ENCODE measurements at places on chromosomes 7 and 10.
A peak's percentile ranks its signal among the peaks of the same experiment; 100 is the strongest.

- no peak for DNase-seq
Measured at GRCh38 chr7:41277561-41277960, 425.3 kb downstream of the INHBA start.

- no peak for DNase-seq
Measured at GRCh38 chr7:35261476-35262285, 7.8 kb upstream of the TBX20 start.

DNA sequence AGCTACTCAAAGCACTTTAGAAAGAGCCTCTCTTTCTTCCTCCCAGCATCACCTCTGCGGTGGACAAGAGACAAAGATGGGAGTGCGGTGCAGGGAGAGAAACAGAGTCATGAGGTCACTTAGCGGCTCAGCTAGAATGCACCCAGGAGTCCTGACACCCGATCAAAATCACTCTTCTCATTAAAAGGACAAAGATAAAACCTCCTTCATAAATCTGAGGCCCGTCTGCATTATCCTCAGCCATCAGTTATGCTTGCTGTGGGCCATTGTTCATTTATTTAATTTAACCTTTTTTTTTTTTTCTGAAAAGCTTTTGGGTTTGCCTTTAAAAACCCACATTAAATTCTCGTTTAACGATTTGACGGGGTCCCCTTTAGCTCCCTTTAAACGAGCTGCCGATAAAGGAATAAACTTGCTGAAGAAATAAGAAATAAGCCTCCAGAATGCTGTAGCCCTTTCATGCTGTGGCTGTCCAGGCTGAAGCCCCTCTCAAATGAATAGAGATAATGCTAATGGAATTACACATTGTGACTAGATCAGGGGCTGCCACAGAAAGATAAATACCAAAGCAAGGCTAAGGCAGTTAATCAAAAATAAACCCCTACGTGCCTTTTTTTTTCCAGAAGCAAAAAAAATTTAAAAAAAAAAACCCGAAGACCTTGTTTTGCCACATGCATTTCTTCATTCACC, 16.1 kb upstream of the PLXNA4 start:
- DNase-seq, result no peak

DNA sequence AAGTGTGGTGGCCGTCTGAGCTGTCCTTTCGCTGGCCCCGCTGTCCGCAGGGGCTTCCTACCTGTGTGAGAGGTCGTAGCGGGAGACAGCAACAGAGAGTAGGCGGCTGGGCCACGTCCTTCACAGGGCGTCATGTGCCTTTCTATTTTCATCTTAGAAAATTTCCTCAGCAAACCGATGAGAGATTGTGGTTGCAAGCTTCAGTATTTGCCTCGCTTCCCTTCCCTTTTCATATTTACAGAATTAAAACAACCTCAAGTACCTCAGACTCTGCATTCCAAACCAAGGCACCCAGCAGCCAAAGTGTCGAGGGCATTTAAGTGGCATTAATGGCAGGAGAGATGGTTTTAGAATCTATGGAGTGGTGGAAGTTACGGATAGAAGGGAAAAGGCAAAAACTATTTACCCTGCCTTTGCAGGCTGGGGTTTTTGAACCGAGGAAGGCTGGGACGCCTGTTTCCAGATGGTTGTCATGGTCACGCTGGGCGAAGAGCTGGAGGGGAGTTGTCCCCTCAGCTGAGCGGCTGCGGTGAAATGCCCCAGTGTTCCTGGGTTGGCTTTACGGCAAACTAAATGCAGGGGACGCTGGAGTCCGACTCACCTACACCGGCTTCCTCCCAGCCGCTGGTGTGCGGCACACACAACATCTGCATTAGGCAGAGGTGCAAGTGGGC, 41.9 kb downstream of the WIPI2 start:
- DNase-seq, result no peak

GRCh38 chr7:139431010-139431409, 52.5 kb downstream of the KLRG2 start:
- DNase-seq, result no peak

GRCh38 chr7:90717296-90718060, 121.4 kb downstream of the CDK14 start:
- DNase-seq, result no peak

DNA sequence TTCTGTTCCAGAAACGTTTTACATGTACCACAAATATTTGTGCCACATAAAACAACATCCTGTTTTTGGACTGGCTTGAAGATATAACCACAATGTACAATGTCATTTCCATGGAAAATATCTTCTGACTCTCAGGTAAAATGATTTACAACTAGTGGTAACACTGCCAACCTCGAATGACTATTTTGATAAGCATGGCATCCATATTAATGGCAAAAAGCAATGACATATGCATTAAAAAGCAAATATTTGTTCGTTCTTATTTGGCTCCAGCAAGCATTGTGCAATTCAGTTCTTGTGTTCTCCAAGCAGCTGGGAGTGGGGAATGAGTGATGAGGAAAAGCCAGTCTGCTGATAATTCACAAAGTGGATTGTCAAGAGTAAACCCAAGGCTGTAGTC, 289.0 kb downstream of the PLXDC2 start:
- no peak for DNase-seq

GRCh38 chr10:76559892-76560220, 1077.8 kb downstream of the KCNMA1 start:
- no peak for DNase-seq

GRCh38 chr10:117320050-117320665, 55.1 kb downstream of the PDZD8 start:
- DNase-seq, result no peak

DNA sequence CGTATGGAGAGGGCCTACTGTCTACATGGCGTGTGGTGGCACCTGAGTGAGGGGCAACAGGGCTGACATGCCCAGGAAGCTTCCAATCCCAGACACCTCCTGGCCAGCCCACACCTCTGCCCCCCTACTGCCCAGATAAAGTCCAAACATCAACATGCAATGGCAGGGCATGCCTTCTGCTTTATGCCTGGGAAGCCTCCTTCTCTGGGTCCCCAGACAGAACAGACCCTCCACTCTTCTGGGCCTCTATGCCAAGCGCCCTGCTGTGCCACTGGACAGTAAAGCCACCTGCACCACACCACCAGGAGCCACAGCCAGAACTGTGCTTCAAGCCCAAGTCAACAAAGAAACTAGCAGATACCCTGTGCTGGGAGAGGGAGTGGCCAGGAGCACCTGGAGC, 12.5 kb downstream of the TMEM72 start:
- peak; percentile 16 for DNase-seq

DNA sequence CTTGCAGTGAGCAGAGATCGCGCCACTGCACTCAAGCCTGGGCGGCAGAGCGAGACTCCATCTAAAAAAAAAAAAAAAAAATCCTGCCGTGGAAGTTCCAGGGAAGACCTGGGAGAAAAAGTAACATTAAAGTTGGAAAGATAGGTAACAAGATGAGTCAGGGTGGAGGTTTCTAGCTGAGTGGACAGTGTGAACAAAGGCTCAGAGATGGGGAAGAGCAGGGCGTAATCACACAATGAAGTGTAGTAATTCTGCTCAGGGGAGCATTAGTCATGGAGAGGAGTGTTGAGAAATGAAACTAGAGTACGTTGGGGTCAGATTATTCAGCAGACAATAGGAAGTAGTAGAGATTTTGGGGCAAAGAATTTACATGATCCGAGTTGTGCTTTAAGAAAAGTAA, 21.6 kb upstream of the WASL start:
- DNase-seq, result no peak

GRCh38 chr7:90587766-90588165, 8.4 kb upstream of the CDK14 start:
- DNase-seq, result no peak

DNA sequence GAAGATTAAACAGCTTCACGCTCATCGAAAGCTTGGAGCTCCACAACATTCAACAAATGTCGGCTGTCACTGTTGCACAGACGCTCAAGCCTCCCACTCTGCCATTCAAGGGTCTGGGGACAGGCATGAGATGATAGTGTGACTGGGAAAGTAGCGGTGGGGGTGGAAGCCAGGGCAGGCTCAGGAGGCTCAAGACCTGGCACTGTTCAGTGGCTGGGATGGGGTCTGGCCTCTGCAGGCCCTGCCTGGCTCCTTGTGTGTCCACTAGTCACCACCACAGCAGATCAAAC, 13.5 kb upstream of the GTPBP4 start:
- DNase-seq, result no peak

DNA sequence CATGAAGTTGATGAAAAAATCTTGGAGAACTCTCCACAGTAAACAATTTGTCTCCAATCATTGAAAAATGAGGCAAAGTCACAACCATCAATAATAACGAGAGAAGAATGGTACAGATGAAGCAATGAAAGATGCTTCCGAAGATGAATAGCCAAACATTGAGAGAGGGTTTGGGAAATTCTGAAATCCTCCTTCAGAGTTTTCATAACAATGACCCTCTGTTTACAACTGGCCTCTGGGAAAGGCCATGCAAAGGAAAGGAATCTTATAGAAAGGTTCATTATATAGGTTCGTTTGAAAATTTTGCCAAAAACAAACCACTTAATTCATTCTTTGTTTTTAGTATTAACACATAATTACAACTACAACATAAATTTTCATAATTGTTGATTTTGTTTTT, 166.5 kb downstream of the ABCA13 start:
- DNase-seq, result no peak

DNA sequence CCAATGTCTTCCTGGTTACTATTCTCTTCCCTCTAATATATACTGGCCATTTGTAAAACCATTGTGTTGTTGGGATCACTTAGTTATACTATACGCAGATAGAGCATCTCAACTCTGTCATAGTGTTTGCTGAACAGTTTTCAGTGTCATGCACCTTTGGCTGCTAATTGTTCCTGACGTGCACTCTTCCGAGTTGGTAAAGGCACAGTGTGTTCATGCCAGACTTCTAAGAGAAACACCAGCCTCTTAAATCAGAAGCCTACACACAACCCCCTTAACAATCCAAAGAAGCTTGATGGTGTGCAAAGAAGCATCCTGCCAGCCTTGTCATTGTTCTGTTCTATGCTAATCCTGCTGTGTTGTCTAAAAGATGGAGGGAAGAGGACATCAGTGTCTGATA, 131.1 kb downstream of the MAPK8 start:
- DNase-seq, result no peak

DNA sequence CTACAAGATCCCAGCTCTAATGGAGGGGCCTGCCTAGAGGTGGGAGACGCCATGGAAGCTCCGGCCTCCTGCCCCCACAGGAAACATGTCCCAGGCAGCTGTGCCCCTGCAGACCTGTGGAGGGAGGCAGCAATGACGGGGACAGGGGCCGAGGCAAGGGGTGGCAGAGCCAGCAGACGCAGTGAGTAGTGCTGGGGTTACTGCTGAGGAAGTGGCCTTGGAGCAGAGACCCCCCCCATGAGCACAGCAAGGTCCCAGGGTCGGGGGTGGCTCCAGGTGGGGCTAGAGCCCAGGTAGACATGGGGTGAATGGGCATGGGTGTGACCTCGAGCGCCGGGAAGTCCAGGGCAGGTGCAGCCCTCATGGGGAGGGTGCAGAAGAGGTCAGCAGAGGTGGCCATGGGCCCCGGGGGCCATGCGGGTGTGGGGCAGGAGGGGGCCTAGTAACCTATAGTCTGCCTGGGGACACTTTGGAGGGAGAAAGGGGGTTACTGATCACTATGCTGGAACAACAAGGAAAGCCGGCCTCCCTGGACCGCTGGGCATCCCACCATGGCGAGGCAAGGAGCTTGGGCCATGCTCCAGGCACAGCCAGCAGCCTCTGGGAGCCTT, 45.5 kb downstream of the JAKMIP3 start:
- DNase-seq, result no peak

- DNase-seq, result no peak
Measured at GRCh38 chr7:28517206-28517605, 104.9 kb downstream of the CREB5 start.

DNA sequence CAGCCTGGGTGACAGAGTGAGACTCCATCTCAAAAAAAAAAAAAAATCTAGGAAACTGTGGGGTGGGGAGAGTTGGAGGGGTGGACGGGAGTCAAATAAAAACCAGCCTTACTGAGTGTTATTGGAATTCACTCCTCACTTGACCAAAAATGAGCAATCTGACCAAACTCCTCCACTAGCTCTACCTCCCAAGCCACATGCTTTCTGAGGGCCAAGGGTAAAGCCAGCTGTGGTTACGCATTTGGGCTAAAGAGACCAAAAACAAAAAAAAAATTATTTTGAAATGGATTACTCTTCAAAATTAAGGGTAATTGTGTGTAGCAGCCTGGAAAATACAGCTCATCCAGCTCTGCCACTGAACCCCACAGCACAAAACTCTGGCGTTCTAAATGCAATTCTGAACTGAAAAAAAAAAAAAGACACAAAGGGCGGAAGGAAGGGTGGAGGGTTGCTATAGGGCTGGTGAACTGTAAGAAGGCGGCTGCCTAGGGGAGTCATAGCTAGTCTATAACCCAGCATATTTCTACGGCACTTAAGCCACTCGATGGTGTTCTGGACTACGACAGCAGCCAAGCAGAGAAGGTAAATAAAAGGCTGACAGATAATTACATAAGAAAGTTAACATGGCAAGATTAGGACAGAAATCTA, 7.8 kb downstream of the ELMO1 start:
- DNase-seq, result no peak

GRCh38 chr7:100433276-100433591, 3.1 kb downstream of the PPP1R35 start:
- no peak for DNase-seq

- no peak for DNase-seq
Measured at GRCh38 chr7:157149317-157149716, 10.6 kb downstream of the UBE3C start.

- no peak for DNase-seq
Measured at GRCh38 chr7:30091491-30091912, 43.3 kb upstream of the MTURN start.

GRCh38 chr10:112532189-112532588, 85.2 kb downstream of the VTI1A start:
- DNase-seq, result no peak

DNA sequence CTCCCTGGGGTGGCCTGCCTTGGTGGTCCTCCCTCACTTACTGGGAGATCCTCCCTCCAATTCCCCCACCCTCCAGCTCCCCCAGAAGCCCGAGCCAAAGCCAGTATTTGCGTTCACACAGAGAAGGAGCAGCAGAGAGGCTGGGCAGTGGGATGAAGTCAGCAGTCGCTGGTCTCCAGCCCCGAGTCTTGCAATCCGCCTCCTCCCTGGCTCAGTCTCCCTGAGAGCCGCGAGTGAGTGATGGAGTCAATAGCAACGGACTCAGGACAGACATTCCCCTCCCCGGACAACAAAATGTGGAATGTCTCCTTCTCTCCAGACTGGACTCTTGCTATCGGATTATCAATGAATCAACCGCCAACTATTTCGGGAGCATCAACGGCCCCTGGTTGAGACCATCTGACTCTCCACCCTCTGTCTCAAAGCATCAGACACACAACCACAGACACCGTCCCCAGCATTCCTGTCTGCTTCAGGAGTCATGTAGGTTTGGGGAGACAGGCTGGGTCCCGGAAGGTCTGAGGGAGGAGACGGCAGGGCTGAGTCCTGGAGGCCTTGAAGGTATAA, 178.4 kb downstream of the SH3PXD2A start:
- DNase-seq, result no peak

- DNase-seq, result no peak
Measured at GRCh38 chr10:63788152-63788821, 267.1 kb downstream of the REEP3 start.

DNA sequence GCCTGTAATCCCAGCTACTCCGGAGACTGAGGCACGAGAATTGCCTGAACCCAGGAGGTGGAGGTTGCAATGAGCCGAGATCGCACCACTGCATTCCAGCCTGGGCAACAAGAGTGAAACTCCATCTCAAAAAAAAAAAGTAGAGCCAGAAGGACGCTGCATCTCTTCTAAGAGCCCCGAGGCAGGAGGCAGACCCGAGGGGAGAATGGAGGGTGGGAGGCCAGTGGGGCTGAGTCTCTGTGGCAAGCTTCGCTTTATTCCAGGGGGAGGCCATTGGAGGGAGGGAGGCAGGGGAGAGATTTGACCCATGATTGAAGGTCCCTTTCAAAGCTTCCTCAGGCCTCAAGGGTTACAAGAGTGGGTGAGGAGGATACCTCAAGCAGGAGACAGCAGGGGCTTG, 18.7 kb downstream of the TTYH3 start:
- DNase-seq, result no peak

Measured in liver (tissue), 10 donors.